T-helper 9 cell (primary cell): ENCODE measurements at places on chromosomes 16 and 17.
A peak's percentile ranks its signal among the peaks of the same experiment; 100 is the strongest.

DNA sequence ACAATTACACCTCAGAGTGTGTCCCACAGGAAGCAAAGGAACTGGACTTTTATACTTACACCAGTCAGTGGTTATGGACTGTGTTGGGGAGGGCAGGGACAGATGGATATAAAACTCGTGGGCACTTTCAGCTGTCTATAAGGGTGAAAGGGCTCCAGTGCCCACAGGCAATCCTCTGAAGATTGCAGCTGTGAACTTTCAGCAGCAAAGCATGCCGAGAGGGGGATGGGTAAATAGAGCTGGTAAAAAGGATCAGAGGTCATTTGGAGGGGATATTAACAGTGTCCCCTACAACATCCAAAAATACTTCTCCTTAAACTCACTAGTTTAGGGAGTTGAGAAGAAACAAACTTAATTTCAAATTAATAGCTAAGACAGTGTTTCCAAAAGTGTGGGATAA lies 13.3 kb upstream of the RFWD3 start:
- DNase-seq, result no peak

GRCh38 chr17:27217631-27218030 lies 76.3 kb upstream of the WSB1 start:
- DNase-seq, result no peak

- no peak for DNase-seq
Observed at GRCh38 chr17:36214918-36215317, 4.1 kb downstream of the CCL4L2 start.

GRCh38 chr16:65012357-65012756 lies 109.5 kb downstream of the CDH11 start:
- no peak for DNase-seq

DNA sequence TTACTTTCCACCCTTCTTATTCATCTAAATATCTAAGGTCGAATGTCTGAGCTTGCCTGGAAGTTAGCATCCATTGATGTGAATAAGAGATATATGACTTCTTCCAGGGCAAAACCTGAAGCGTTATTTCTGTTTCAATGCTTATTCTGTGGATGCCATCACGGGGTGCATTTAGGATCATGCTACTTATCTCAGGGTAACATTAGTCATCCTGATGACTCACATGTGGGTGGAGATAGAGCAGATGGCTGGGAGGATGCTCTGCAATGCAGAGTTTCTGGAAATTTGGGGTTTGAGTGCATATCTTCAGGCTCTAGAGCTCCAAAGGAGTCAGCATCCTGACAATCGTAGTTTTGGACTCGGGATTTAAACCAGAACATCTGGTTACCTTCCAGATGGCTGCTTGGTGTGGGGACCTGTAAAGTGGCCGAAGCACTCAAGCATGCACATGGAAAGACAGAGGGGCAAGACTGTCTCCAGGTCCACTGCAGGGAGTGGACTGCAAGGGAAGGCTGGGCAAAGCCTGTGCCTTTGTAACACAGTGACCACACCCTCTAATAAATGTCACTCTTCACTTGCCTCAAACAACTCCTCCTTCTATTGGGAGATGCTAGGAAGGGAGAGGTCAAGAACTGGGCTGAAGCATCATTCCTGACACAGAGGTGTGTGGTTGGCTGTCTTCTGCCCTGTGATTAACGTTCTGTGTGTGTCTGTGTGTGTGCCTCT lies 175.2 kb upstream of the SALL1 start:
- DNase-seq, result no peak

- DNase-seq, result no peak
Observed at GRCh38 chr17:63420868-63421680, 25.0 kb downstream of the CYB561 start.

GRCh38 chr17:6497496-6498221 lies 53.4 kb downstream of the PIMREG start:
- no peak for DNase-seq

- peak; percentile 55 for DNase-seq
Observed at GRCh38 chr17:74453665-74454196, 12.7 kb upstream of the CD300A start.
